ENCODE measurements at places on chromosomes 3 and 15.

DNA sequence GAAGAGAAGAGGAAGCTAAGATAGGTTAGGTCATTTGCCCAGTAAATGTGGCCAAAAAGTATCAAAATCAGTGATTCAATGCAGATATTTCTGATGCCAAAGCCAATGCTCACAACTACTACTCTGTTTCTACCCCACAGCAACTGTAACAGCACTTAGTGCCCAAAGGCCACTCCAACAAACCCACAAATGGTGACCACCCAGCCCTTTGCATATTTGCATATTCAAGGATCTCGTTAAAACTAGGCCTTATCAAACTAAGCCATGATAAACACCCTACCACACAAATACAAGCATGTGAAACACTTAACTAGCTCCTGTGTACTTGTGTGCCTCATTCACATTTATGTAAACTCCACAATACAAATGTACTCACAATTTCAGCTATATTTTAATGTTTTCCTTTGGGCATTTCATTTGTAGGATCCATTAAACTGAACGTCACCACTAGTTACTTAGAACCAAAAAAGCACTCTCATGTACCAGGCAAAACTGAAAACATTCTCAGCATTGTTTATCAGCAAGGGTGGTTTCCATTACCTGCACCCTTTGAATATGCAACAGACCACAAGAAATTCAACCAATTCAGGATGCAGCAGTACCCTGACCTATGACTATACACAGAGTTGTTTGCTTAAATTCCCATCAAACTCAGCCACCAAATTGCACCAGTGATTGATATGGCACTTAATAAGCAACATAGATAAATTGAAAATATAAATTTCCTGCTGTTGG, 111.2 kb upstream of the STT3B start:
- DNase-seq, result no peak

- DNase-seq, result no peak
Observed at GRCh38 chr3:48082580-48083184, 66.5 kb upstream of the MAP4 start.

DNA sequence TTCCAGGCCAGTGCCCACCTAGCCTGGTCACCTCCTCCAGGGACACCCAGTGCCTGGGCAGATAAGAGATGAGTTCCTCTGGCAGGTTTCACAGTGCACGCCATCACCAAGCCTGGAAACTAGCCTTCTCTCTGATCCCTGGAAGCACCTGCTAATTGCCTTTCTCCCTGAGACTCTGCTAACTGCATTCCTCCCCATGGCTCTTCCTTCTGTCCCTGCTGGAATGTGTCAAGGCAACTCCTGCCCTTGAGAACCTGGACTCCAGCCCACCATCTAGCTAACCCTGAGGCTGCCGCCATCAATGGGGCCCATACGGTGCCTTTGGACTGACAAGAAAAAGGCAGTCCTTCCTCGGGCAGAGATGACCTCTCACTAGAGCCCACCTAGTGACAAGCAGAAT, 18.5 kb downstream of the VIPR1 start:
- no peak for DNase-seq

- no peak for DNase-seq
Observed at GRCh38 chr15:35932531-35932930, 386.6 kb upstream of the DPH6 start.

- no peak for DNase-seq
Observed at GRCh38 chr3:193545304-193545703, 9.4 kb downstream of the ATP13A4 start.

- DNase-seq, result no peak
Observed at GRCh38 chr3:5143464-5143863, 21.4 kb downstream of the ARL8B start.

DNA sequence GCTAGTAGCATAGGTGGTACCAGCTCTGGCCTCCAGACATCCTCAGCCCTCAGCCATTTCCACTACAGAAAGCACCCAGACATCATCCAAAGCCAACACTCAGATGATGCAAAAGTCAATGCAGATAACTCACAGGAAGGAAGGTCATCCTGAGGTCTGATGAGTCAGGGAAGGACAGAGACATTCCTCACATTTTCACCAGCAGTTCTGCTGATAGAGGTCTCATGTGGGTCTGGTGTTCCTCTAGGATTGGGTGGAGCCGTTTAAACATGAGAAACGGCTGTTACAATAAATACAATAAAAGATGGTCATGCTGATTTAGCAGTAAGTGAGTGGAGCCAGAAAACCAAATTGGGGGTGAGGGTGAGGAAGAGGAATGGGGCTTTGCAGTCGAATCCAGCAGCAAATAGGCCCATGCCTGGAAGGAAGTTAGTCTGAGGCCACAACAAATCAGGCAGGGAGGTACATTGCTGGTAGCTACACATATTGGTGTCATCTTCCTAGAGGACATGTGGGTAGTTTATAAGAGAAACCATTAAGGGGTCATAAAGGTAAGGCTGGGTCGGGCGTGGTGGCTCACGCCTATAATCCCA, 33.3 kb upstream of the FLNB start:
- DNase-seq, result no peak

GRCh38 chr3:131072845-131073244, 46.2 kb downstream of the NEK11 start:
- DNase-seq, result no peak

DNA sequence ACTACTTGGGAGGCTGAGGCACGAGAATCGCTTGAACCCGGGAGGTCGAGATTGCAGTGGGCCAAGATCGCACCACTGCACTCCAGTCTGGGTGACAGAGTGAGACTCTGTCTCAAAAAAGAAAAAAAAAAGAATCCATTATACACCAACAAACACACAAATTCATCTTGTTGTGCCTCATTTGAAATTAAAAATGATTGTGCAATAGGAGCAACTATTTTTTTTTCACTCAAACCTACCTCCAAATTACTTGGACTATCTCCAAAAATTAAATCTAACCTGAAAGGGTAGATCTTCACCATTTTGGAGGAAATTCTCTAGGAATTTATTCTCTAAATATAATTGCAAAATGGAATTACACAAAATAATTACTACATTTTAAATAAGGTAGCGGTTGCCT, 4.6 kb downstream of the ZBBX start:
- DNase-seq, result no peak

DNA sequence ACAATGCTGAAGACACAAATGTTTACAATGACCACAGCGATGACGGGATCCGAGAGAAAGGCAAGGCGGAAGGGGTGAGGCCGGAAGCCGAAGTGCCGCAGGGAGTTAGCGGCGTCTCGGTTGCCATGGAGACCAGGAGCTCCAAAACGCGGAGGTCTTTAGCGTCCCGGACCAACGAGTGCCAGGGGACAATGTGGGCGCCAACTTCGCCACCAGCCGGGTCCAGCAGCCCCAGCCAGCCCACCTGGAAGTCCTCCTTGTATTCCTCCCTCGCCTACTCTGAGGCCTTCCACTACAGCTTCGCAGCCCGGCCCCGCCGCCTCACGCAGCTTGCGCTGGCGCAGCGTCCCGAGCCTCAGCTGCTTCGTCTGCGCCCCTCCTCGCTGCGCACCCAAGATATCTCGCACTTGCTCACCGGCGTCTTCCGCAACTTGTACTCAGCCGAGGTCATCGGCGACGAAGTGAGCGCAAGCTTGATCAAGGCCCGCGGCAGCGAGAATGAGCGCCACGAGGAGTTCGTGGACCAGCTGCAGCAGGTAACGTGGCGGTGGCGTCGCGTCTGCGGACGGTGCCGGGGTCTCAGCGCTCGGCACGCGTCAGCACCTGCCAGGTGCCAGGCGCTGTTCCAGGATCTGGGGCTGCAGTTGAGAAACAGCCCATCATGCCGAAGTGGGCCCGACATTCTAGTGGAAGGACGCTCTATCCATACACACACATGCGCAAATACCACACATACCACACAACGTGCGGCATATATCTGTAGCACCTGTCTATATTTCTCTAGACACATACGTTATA, at the start of gene DLEC1:
Gene DLEC1, plus strand, starts transcription at position 108 of the 798 bp plus-strand sequence. Its CDS starts 18 bp downstream, at position 126.
- peak; percentile 75 for DNase-seq

- DNase-seq, result no peak
Observed at GRCh38 chr3:111872979-111873378, 13.9 kb downstream of the PHLDB2 start.

GRCh38 chr3:94406595-94406994, 343.7 kb downstream of the NSUN3 start:
- no peak for DNase-seq

DNA sequence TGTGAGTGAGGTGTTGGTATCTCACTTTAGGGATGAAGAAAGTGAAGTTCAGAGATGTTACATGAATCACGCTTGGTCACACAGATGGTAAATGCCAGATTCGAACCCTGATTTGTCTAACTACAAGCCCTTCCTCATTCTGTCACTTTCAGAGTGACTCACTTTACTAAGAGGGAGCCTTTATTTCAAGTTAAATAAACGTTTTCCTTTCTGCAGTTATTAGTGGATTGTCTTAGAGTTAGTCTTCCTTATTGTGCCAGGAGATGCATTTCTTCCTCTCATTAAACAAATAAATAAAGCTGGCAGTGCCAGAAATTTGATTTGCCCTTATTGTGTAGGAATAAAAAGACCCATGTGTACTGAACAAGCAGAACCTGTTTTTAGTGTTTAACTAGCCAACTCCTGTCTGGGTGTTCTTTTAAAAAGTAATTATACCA, 162.5 kb downstream of the AKAP13 start:
- no peak for DNase-seq

- no peak for DNase-seq
Observed at GRCh38 chr3:63565220-63565619, 87.3 kb upstream of the SNTN start.

DNA sequence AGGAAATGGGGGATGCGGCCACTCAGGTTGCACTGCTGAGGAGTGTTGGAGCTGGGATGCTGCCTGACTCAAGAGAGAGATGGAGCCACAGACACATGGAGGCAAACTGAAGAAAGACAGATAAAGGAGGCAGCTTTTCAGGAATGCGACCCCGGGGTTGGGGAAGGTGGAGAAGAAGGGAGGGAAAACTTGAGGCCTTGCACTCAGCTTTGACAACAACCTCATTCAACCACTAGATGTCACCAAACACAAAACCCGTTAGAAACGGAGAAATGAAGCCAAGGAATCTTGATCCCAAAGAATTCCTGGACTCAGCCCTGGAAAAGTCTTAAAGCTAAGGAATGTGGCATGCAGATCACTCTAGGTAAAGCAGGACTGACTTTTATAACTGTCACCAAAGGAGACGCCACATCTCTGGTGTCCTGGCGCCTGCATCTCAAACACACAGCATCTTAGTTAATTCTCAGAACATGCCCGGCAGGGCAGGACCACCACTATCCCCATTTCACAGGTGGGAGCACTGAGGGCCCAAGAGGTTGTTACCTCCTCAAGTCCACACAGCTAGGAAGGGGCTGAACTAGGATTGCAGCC, 59.6 kb upstream of the LMCD1 start:
- DNase-seq, result no peak

DNA sequence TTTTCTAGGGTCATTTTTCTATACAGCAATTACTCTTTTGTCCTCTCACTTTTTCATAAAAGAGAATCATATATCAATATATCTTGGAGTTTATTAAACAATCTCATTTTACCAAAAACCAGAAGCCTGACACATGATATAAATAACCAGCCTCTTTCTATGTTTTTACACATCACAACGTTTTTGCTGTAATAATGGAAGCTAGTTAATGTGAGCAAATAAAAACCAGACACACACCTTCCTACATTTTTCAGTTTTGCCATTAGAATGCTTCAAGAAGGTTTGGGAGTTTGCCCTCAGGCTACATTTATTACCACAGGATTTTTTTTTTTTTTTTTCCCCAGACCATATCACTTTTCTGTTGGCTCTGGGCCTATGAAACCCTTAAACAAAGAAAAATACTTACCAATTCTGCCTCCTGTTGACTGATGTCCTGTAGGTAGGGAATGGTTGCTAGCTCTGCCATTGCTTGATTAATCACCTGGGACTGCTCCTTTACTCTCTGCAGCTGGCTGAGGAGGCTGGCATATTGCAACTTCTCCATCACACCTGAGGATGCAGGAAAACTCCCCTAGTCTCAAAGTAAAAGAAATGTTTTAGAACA, 165.5 kb downstream of the ECT2 start:
- no peak for DNase-seq

DNA sequence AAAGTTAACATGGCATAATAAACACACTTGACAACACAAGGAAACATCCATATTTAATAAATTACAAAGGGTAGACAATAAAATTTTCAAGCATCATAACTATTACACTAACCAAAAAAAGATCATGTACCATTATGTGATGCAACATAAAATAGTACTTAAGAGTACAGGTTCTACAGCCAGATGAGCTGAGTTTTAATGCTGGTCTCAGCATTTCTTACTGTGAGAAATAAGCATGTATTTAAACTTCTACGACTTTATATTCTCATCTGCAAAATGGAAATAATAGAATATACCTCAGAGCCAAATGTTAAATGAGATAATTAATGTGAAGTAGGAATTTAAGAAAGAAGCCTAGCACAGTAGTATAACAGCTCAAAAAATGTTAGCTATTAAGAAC, 33.7 kb upstream of the SLC12A8 start:
- no peak for DNase-seq

GRCh38 chr3:20073068-20073467, 32.8 kb downstream of the KAT2B start:
- DNase-seq, result no peak

DNA sequence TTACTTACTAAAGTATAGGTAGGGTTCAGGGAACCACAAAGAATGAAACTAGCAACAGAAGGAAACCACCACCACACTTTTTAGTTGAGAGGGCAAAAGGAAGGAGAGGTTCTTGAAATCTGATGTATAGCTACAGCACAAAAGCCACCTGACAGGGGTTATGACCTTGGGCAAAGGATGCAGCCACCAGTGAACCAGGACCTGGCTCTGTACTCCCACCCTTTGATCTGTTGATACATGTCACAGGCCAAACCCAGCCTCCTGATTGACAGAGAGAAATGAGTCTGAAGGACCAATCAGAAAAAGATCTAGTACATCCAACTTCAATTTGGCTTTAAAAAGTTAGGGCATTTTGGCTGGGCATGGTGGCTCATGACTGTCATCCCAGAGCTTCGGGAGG, 20.0 kb upstream of the BLM start:
- no peak for DNase-seq

DNA sequence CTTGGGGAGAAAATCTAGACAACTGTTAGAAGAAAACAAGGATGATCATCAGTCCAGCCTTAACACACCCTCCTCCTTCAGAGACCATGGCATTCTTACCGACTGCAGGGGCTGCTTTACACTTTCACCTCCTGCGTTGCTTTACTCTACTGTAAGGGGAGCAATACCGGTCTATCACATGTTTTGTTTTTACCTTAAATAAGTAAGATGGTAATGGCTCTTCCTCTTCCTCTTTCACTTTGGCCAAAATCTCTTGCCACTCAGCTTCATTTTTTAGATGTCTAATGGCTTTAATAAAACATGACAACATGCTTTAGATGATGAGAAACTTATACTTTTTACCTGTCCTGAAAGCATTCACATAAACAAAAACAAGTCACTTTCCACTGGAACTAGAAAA, 33.4 kb upstream of the STIMATE start:
- DNase-seq, result no peak

Data from activated T-helper 1 cell treated with Interleukin-2 at 50 U/mL for 16 hours (primary cell).